IPS-NIHi11 (cell line): ENCODE measurements at places on chromosomes 12 and 14.

GRCh38 chr14:101405171-101405883, 156.0 kb upstream of the DIO3 start:
- DNase-seq, result no peak

DNA sequence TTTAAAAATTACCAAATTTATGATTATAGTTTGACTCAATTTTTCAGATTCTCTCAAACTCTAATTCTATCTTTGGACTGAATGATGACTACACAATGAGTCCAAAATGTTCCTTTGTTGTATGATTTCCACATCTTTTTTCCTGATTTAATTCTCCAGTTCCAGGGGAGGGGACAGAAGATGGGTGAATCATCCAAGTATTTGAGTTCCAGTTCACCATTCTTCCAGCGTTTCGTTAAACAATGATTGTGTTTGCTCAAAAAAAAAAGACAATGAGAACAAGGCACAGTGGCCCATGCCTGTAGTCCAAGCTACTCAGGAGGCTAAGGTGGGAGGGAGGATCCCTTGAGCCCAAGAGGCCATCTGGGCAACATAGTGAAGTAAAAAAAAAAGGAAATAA, 23.8 kb downstream of the BAZ1A start:
- no peak for DNase-seq

DNA sequence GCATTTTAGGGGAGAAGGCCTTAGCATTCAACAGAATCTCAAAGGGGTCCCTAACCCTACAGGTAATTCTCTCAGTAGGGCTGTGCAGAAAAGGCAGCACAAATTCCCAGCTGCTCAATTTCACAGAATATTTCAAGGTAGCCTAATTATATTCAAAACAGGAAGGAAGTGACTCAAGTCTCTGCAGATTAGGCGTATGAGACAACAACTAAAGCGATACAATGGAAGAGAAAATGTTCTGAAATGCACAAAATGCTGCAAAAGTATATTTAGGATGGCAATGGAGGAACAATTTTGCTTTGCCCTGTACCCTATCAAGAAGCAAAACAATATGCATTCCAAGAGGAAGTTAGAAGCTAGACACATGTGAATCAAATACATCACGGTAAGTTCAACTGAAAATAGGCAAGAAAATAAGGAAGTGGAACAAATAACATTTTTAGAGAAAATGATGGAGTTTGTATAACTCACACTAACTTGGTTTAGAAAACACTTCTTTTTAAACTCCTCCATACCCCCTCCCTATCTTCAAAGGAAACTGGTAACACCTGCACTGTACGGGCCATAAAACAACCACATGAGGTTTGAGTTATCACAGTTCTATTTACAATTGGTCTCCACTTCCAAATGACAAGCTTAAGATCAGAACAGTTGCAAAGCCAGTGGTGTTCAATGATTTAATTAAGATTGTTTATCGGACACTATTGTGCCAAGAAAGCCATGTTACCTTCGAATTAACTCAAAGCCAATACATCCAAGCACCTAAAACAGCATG, 1.6 kb downstream of the GIT2 start:
- no peak for DNase-seq

GRCh38 chr12:91274916-91275315, 92.3 kb upstream of the DCN start:
- DNase-seq, result no peak

DNA sequence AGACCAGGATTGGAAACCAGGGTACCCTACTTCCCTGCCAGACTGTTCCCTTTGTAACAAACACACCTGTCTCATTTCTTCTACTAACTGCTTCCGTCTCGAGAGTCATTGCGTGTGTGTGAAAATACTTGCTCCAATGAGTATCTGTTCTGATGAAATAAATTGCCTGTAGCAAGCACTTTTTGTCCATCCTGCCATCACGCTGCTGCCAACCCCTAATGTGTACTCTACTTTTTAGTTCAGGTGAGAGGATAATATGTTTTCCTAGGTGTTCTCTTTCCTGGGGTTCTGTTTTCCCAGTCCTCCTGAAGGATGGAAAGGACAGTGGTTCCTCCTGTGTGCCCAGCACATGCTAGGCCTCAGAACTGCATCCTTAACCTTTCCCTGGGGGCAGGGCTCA, 1.0 kb downstream of the TUNAR start:
- DNase-seq, result no peak

DNA sequence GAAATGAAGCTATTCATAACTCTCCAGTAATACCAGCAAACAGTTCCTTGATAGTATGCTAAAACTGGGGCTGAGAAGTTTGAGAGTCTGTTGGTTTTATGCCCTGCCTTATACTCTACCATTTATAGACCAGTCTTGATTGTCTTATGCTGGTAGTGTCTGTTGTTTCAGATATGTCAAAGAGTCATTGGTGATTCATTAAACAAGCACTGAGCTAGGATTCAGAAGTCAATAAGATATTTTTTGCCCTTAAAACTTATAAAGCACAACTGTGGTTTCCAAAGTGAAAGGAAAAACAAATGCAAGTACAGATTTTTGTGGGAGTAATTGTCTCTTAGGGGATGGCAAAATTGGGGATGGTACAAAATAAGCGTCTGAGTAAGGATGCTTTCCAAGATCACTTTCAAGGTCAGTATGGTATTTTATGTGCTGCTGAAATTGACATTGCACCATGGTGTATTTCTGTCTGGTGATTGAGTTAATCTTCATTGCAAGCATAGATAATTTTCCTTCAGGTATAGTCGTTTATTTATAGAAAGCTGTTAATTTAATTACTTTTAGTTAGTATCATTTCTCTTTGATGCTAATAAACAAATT, 289.5 kb upstream of the E2F7 start:
- no peak for DNase-seq

DNA sequence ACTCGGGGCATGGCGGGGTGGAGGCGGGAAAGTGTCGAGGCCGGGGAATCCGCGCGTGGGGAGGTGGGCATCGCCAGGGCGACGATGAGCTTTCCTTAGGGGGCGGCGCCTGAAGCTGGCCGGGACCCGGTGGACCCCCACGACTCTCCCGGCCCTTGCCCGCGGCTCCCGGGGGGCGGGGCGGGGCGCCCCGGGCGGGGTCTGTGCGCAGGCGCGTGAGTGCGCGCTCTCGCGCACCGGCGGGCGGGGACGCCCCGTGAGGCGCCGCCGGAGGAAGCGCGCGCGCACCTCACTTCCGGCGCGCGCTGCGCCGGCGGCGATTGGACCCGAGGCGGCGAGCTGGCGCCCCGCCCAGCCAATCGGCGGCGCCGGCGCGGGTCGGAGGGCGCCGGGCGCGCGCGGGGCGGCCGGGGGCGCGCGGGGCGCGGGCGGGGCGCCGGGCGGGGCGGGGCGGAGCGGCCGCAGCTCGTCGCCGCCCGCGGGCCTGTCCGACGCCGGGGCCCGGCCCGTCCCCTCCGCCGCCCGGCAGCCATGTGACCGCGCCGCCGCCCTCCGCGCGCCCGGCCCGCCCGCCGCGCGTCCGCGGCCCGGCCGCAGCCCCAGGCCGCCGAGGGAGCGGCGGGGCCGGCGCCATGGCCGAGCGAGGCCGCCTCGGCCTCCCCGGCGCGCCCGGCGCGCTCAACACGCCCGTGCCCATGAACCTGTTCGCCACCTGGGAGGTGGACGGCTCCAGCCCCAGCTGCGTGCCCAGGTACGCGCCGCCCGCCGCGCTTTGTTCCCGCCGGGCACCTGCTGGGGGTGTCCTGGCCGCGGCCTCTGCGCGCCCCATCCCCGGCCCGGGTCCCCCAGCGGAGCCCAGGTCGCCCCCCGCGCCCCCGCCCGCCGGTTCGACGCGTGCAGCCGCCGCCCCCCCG, at the start of gene PACS2:
Gene PACS2 (plus strand): TSS at position 462 of the 914 bp plus-strand sequence. CDS start 171 bp downstream, at position 633.
- peak; percentile 100 for DNase-seq

- no peak for DNase-seq
Measured at GRCh38 chr14:64265222-64265621, 28.9 kb downstream of the ESR2 start.

DNA sequence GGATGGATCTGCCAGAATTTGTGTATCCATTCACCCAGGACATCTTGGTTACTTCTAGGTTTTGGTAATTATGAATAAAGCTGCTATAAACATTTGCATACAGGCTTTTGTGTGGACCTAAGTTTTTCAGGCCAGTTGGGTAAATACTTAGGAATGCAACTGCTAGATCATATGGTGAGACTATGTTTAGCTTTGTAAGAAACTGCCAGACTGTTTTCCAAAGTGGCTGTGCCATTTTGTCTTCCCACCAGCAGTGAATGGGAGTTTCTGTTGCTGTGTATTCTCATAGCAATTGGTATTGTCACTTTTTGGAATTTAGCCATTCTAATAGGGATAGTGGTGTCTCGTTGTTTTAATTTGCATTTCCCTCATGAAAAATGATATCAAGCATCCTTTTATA, 133.0 kb downstream of the KIF26A start:
- no peak for DNase-seq

DNA sequence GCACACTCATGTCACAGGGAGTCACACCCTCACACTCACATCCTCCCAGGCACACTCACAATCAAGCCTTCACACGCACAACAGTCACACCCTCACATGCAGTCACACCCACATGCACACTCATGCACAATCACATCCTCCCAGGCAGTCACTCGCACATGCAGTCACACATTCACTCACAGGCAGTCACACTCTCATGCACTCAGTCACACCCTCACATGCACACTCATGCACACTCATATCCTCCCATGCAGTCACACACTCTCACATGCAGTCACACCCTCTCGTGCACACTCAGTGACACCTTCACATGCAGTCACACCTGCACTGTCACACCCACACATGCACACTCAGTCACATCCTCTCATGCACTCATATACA, 12.3 kb downstream of the TMEM179 start:
- no peak for DNase-seq

DNA sequence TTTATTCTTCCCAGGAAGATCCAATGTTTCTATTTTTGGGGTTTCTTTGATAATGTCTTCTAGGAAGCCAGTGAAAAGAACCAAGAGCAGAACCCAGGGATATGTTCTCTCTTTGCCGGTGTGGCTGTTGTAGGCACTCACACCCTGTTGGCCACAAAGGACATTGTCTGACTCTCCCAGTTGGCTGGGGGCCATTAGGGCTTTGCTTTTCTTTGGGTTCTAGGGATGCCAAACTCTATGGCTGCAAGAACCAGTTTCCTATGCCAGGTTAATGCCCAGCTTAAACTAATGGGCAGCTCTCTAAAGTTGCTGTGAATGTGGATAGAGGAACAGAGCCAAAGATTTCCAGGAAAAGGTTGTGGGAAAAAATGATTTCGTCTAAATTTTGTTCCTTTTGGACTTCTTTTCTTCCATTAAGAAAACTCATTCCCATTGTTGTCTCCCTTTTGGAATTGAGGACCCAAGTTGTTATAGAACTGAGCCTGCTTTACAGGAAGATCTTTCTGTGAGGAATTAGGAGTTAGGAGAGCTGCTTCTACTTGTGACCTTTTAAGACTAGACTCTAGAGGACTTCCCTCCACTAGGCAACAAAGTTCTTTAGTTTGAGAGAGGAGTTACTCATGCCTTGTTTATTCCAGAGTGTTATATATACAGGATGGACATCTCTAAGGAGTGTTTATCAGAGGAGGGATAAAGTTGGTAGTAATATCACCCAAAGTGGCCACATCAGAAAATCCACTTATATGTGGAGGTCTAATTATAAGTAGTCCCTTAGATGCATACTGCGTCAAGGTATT, 13.1 kb downstream of the COPZ1 start:
- no peak for DNase-seq

GRCh38 chr12:5328669-5329517, 103.0 kb upstream of the NTF3 start:
- peak; percentile 16 for DNase-seq

GRCh38 chr14:69559581-69560011, 15.1 kb downstream of the CCDC177 start:
- no peak for DNase-seq

GRCh38 chr12:15590180-15590826, 198.9 kb downstream of the EPS8 start:
- peak; percentile 89 for DNase-seq

- DNase-seq, result no peak
Measured at GRCh38 chr12:131124487-131125280, 171.0 kb downstream of the ADGRD1 start.

- DNase-seq, result no peak
Measured at GRCh38 chr14:86938320-86938719, 1054.7 kb downstream of the GALC start.
